ENCODE measurements at places on chromosomes 3 and 15.

DNA sequence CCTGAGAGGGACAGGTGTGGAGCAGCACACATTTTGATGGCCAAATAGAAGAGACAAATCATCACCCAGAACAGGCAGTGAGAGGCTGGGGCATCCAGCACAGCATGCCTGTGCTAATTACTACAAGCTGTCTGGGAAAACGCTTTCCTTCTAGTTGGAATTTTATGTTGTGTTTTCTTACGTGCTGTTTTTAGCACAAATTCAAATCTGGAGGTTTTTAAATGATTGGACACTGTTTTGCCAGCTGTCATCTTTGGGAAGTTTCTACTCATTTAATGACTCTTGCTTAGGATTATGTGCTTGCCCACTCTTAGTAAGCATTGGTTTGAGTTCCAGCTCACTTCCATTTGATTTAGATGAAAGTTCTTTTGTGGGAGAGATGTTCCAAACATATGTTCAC lies 43.5 kb downstream of the EAF1 start:
- DNase-seq = no peak

DNA sequence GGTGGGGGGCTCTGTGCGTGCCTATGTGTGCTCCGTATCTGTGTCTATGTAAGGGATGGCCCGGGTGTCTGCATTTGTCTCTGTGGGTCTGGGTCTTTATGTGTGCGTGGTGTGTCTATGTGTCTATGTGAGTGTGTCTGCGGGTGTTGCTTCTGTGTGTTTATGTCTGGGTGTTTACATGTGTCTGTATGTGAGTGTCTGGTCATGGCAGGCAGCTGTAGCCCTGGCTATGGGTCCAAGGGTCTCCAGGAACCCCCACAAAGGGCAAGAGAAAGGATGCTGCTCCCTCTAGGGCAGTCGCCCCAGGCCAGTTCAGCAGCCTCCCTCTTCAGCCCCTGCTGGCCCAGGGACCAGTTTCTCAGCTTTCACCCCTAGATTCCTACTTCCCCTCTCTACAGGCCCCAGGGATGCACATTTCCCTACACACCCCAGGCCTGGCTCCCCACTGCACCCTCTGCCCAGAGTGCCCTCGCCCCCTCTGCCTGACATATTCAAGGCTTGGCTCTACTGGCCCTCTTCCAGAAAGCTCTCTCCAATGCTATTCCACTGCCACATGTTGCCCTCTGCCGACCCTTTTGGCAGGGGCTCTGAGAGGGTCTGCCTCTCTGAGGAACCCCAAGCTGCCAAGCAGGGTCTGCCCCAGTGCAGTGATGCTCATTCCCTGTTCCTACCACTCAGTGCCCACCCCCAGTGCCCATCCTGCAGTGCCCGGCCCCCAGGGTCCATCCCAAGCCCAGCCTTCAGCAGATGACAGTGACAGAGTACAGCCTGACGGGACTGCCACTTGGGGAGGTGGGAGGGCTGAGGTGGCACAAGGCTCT lies 1.0 kb upstream of the MYL3 start:
- peak; percentile 62 for DNase-seq

- DNase-seq = no peak
These were observed 610 bp downstream of the ARID3B start for GRCh38 chr15:74541494-74542165.

GRCh38 chr15:53458736-53459135 lies 300.7 kb downstream of the WDR72 start:
- no peak for DNase-seq

DNA sequence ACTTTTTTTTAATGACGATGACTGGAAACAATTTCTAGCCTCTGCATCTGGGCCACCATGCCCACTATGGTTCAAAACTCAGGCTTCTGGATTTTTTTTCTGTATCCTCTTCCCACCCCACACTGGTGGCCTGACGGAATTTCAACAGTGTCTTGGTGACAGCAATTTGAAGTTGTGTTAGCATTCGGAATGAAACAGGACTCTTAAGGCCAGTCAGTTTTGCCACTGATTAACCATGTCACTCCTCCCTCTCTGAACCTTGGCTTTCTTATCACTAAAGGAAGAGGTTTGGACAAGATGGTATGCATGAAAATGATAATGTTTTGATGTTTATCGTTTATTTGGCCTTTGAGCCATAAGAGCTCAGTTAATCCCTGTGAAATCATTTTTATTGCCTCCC lies 41.6 kb upstream of the BDH1 start:
- no peak for DNase-seq

DNA sequence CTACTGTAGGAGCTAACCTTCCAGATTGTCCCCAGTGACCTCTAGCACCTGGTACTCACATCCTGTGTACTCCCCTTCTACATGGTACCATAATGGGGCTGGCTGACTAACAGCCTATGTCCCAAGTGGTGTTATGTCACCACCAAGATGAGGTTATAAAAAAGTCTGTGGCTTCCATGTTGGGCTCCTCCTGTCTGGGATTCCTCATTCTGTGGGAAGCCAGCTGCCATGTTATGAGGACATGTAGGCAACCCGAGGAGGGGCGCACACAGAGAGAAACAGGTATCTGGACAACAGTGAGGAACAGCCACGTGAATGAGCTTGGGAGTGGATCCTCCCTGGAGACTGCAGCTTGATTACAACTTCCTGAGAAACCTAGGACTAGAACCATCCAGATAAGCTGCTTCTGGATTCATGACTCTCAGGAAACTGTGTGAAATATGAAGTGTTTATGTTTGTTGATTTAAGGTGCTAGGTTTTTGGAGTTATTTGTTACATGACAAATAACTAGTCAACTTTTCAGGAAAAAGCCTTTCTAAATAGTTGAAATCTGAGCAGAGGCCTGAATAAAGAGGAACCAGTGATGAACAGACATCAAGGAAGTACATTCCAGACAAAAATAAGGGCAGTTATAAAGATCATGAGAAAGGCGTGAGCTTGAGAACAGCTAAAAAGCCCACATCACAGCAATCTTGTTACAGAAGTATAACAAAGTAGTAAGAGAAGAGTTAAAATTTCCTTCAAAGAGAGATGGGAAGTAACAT lies 21.7 kb downstream of the GOLIM4 start:
- no peak for DNase-seq

DNA sequence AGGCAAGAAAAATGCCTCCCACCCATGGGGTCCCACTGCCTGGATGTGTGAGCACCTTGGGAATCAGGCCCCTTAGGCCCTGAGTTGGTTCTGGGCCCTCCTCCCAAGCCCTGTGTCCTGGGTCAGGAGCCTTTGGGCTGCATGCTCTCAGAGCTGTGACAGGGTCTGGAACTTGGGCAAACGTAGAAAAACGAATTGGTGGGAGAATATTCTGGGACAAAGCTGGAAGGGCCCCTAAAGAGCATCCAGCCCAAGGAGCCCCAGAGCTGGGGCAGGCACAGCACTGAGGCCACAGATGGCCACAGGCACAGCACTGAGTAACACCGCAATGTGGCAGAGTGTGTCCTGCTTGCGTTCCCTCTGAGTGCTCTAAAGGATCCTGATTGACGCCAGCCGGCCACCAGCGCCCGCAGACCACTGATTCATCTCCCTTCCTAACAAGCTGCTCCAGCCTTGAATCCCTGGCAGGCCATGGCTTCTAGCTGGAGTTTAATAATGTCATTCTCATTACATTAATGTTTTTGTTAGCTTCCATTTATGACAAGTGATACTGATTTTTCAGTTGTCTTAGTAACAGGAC lies 18.6 kb upstream of the SEC13 start:
- no peak for DNase-seq

GRCh38 chr15:98773616-98774015 lies 125.3 kb downstream of the IGF1R start:
- no peak for DNase-seq

- no peak for DNase-seq
These were observed 170.3 kb upstream of the CCDC54 start for GRCh38 chr3:107206945-107207344.

DNA sequence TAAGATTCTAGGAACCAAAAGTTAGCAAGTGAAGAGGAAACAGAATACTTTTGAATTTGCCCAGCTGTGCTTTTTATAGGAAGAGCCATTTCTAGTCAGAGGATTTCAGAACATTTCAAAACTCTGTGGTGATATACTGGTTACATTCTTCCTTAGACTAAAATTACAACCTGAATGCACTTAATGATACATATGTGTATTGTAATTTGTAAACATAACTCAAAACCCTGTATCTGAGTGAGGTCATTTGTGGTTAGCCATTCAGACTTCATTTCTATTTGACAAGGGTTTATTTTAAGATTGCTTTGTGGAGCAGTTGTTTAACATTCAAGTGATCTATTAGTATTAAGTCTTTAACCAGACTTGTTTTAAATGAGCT lies 59.4 kb upstream of the TRIM71 start:
- no peak for DNase-seq

DNA sequence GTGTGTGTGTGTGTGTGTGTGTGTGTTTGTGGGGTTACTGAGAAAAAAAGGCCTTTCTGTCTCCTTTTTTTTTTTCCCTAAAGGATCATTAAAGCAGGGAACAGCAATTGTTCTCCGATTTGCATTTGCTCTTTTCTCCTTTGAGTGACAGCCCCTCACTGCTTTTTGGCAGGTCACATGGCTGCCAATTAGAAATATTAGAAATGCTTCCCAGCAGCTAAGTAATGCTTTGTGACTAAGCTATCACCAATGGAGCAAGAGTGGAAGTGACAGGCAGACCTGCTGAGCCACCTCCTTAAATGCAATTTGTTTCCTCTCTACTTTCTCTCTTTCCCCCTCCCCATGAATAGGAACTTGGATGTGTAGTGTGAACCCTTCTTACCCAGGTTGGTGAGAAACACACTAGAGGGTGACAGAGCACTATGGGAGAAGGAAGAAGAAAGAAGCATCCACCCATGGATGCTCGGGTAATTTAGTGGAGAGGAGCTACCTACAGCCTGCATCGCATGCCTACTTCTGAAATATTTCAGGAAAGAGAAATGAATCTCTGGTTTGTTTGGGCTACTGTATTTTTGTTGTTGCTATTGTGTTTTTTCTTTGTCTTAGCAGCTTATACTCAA lies 165.2 kb upstream of the PDZRN3 start:
- no peak for DNase-seq

DNA sequence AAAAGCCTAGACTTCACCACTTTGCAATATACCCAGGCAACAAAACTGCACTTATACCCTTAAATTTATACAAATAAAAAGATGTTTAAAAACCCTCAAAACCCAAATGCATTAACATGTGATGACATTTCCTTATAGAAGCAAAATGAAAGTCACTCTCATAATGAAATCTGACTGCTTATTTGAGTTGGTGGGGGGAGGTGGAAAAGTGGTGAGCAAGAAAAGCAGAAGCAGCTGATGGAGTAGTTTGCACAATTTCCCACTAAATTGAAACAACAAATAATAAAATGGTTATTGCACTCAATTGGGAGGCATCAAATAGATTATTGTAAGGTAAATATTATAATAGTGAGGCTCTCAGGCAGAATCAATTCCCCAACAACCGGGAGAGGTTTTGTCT lies 54.0 kb upstream of the GADL1 start:
- DNase-seq = no peak

DNA sequence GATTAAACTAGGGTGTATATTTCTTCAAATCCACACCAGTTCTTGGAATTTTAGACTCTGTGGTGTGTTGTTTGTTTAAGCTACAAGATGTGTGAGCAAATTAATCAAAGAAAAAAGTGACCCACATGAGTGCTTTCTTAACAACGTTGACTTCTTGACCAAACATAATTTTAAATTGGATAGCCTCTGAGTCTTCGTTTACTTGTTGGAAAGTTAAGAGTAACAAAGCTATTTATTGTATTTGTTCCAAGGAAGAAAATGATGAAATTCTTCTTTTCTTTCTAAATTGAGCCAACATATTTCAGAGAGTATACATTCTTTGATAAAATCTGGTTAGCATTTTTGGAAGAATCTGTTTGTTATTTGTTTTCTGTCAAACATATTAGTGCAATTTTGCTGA lies 99.9 kb upstream of the IGSF10 start:
- no peak for DNase-seq

DNA sequence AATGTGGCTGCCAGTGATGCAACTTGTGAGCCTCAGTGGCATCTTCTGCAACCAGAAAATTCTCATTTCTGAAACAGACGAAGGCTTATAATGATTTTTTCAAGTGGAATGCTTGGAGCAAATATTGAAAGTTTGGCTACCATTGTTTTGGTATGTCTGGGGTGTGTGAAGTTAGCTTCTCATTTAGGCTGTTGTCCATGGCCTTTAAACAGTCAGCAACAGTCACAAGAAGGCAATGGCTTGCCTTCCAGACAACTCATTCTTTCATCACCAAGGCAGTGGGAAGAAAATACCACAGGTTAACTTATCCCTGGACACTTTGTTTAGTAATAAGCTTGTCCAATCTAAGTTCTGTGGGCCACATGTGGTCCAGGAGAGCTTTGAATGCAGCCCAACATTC lies 4.7 kb upstream of the BNC1 start:
- no peak for DNase-seq

- no peak for DNase-seq
These were observed 157.9 kb downstream of the FAM43A start for GRCh38 chr3:194843556-194843955.

DNA sequence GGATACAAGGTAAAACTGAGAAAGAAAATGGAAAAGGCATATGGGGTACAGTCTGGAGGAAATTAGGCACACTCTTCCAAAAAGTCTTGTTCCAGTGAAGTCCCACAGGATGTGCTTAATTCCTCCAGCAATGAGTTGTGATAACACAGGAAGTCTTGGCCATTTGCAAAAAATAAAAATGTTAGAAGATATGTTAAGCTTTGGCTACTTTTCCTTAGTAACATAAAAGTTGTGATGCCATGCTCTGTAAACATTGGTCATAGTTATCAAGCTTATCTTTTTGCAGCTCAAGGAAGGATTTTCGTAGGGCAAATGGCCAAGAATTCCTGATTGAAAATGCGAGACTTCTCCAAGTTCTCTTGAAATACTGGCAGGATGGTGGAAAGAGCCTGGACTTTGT lies 26.4 kb downstream of the LNP1 start:
- no peak for DNase-seq

DNA sequence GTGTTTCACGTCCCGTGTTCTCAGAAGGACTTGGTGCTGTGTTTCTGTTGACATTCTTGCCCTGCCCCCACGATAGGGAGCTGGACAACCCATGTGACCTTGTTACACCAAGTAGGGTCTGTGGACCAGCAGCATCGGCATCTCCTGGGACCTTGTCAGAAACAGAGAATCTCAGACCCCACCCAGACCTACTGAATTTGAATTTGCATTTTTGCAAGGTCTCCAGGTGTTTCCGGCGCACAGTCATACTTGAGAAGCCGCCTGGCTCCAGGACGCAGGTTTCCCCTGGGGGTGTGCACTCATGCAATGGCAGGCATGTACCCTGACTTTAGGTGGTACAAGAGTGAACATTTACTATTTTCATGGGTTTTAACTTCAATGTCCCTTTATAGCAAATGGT lies 117.9 kb downstream of the TLE3 start:
- DNase-seq = no peak

GRCh38 chr3:28586325-28586724 lies 237.7 kb upstream of the AZI2 start:
- no peak for DNase-seq

GRCh38 chr3:188683032-188683521 lies 488.7 kb upstream of the TPRG1 start:
- no peak for DNase-seq

All from left forelimb (tissue), 1 donor.